Stimulated activated CD4-positive, alpha-beta T cell treated with anti-CD3 and anti-CD28 coated beads, TNF-alpha, amount 100 ng/mL, for 24 hours (primary cell): ENCODE measurements at places on chromosomes 16 and 17.
A peak's percentile ranks its signal among the peaks of the same experiment; 100 is the strongest.

GRCh38 chr17:82804442-82805191, 35.2 kb downstream of the ZNF750 start:
- DNase-seq = no peak

- DNase-seq = peak; percentile 76
Observed at GRCh38 chr16:27169511-27170071, 33.7 kb upstream of the KDM8 start.

DNA sequence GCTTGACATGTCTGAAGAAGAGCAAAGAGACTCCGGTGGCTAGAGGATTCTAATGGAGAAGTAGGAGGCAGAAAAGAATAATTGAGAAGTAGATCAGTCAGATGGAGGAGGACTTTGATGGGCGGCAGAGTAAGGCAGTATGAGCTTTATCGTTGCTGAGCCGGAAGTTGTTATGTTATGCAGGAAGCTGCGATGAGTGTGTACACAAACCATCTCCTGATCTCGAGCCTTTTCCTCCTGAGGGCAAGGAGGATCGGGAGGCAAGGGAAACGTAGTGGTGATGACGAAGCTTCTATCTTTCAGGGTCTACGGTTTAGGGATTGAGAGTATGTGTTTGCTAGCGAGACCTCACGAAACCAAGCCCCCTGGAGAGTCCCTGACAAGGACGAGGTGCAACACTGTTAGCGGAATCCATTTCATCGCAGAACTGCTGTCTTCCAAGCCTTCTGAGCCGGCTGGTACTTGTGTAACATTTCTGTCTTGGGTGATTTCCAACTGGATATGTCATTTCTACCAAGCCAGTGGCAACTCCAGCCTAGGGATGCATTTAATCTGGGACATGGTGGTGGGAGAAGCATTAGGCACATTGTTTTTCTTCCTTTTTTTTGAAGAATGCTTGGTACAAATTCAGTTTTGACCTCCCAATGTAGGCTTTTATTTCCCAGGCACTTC, 45.5 kb downstream of the RBFOX1 start:
- DNase-seq = no peak

DNA sequence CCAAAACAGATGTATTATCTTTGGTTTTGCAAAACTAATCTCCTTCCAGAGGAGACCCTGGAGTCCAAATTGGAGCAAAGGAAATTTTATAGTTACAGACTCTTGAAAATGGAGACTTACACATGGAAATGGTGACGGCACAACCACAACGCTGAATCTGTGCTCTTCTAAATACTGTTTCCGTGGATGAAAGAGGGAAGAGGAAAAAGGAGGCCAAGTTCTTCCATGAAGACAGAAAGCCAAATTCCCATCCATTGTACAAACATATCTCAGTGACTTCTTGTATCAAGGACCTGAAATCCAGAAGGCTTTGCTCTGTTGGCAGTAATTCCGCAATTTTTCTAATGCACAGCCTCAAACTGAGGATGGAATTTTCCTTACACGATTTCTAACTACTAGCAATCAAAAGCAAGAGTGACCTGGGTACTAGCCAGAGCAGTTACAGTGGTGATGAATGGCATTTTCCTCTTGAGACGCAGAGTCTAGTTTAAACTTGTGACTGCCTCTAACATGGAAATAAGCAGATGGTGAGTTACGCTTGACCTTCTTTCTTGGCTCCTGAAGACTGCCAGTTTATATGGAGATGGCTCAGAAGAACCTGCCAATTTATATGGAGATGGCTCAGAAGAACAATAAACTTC, 38.5 kb downstream of the VPS53 start:
- no peak for DNase-seq

DNA sequence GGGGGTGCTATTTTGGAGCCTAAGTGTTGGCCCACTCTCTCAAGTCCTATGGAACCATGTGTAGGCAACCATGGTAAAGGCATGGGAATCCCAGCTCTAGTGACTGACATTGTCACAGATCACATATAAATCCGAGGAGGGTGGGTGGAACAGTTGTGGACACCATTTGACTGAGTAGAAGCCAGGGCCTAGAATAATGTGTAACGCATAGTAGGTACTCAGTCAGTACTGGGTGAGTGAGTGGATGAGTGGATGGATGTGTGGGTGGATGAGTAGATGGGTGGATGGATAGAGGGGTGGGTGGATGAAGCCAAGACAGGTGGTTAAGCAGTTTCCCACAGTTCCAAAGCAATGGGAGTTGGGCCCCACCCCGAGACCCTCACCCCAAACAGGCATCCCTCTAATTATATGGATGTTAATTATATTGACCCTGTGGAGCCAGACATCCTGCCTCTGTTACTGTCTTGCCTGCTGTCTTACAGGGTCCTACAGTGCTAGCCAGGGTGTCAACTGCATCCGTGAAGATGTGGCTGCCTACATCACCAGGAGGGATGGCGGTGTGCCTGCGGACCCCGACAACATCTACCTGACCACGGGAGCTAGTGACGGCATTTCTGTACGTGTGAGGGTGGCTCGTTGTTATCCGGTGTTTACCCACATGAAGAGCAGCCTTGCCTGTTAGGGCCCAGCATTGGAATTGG, 22.3 kb downstream of the GPT2 start:
- no peak for DNase-seq

DNA sequence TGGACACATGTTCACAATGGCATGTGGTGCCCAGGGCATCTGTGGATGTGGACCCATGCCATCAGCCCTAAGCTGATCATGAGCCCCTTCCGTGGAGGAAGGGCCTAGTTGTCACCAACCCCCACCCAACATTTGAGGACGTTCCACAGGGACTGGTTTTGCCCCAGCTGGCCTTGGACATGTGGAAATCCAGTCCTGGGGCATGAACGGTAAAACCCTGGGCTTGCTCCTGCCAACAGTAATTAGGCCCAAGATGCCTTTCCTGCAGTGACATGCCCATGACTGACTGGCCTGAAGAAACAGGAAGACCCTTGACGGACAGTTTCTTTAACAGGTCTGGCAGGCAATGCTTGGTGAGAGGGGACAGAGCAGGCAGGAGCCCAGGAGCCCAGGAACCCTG, 7.7 kb downstream of the TNS4 start:
- DNase-seq = no peak

DNA sequence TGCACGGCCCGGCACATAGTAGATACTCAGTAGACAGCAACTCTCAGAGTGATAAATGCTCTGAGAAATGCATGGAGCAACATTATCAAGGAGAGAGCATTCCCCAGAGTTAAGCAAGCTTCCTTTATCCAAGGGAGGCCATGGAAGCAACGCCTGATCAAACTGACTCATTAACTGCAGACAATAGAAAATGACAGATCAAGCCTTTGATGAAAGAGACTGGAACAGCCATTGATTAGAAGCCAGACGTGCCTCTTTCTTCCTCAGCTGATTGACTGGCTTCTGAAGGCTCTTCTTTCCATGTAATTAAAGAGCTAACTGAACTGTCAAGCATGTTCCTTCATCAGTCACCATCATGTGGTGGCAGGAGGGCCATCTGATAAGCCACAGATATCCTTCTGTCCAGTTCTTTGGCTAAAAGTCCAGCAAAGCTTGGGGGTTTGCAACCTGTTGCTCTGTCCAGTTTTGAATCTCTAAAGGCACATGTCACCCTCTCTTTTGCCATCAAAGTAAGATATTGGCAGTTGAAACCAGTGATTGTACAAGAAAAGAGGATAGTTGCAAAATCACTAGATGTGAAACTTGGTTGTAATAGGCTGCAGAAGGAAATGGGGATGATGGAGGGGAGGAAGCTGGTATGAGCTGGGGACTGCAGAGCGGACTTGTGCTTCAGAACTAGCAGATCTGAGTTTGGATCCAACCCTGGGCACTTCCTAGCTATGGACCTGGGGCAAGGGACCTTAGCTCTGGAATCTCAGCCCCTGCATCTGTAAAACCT, 188.0 kb downstream of the HAPSTR1 start:
- no peak for DNase-seq

GRCh38 chr17:83198366-83199341, 119.2 kb downstream of the METRNL start:
- no peak for DNase-seq

- DNase-seq = no peak
Observed at GRCh38 chr16:78392585-78393195, 293.2 kb downstream of the WWOX start.

- no peak for DNase-seq
Observed at GRCh38 chr17:41507315-41507880, 2.0 kb upstream of the KRT13 start.

DNA sequence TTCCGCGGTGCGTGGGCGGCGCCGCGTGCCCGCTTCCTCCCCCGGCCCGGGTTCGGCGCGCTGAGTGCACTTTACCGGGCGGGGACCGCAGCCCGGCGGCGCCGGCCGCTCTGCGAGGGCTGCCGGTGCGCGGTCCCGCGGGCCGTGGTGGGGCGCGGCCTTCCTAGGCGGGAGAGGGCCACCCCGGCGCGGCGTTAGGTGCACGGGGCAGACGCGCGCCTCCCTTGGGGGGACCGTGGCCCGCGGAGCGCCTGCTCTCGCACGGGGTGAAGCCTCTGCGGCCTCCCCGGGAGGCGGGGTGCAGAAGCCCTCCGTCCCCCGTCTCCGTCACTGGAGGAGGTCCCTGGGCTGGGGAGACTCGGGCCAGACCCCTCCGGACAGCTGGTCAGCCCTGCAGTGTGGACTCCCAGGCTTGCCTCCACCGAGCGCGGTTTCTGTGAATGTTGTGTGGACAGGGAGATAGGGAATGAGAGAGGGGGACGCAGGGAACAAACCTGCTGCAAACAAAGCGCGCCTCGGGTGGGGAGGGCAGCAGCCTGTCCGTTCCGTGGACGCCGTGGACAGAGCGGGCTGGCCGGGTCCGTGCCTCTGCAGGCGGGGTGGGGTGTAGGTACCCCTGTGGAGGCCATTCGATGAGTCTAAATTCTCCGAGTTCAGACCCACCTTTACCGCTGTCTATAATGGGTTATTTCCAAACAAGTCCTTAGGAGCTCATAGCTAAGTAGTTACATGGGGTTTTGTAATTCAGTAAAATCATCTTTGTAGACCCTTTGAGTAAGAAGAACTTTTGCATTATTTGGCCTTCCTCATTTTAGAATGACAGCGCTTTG, 721 bp downstream of the TBCD start:
- DNase-seq = no peak

DNA sequence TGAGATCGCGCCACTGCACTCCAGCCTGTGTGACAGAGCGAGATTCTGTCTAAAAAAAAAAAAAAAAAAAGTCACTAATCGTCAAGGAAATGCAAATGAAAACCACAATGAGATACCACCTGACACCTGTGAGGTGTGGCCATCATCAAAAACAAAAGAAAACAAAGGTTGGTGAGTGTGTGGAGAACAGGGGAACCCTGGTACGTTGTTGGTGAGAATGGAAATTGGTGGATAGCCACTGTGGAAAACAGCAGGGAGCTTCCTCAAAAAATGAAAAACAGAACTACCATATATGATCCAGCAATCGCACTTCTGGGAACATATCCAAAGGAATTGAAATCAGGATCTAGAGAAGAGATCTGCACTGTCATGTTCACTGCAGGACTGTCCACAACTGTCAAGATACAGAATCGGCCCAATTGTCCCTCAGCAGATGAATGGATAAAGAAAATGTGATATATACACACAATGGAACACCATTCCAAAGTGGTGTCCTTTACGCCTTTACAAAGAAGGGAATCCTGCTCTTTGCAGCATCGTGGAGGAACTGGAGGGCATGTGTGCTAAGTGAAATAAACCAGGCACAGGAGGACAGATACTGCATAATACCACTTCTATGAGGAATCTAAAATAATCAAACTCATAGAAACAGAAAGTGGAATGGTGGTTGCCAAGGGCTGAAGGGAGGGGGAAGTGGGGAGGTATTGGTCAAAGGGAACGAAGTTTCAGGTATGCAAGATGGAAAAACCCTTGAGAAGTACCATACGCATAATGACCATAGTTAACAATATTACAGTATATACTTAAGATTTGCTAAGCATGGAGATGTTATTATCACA, 63.5 kb upstream of the PLCG2 start:
- DNase-seq = no peak

DNA sequence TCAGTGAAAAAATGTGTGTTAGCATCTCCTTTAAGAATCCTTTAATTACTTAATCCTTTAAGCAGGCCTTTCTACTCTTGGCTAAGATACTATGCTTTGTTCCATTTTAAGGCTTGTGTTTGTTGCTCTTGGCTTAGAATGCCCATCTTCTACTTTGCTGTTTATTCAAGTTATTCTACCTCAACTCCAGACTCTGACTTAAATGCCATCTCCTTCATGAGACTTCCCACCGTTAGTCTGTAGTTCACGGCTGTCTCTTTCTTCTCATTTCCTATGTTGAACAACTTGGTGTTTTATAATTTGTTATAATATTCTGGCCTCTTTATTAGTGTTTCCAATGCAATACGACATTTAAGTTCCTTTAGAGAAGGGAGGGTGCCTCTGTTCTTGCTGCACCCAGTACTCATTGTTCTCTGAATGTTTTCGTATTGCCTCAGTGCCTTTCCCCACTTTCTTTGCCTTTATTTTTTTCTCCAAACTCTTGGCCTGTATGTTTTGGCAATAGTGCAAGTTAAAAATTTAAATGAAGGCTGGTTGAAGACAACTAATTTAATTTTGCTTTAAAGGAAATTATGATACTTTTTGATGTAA, 6.1 kb upstream of the KRT10 start:
- DNase-seq = no peak

DNA sequence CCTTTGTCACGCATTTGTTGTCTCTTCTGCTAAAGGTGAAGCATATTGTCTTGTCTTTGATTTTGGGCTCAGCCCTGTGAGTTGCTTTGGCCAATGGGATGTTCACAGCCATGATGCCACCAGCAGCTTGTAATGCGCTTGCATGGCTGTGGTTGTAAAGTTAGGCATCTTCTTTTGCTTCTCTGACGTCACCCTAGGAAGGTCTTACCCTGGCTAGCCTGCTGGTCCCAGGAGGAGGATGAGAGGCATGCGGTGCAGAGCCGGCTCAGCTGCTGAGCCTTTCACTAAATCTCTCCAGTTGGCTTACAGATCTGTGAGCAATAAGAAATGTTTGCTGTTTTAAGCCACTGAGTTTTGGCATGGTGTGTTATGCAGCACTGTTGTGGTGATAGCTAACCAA, 40.8 kb downstream of the IRX6 start:
- DNase-seq = no peak

- no peak for DNase-seq
Observed at GRCh38 chr16:13883276-13883675, 36.7 kb upstream of the ERCC4 start.

- DNase-seq = no peak
Observed at GRCh38 chr17:16287563-16288027, 65.7 kb downstream of the CENPV start.

DNA sequence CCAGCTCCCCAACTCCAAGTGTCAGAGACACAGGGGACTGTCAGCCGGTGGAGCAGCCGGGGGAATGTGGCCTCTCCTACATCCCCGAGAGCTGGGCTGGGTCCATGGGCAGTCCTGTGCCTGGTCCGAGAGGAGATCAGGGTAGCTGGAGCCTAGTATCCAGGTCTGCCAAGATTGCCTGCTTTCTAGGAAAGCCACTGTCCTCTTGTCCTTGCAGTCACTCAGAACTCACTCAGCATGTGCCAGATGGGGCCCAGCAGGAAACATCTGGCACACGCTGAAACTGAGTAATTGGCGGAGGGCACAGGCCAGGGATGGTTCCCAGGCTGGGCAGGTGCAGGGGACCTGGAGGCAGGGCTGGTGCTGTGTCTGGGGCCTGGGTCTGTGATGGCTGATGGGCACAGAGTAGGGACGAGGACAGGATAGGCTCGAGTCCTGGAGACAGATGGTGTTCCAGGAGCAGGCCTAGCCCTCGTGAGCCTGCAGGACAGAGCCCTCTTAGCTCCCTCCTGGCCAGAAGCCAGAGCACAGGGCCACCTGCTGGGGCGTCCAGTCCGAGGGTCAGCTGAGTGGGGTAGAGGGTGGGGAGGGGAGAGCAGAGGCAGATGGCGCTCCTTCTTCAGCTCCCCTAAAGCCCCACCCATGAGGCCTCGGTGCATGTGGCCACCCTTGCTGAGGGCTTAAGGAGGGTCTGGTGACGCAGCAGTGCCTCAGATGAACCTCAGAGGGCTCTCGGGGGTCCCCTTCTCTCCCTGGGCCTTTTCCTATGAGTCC, 31.1 kb downstream of the ADCY7 start:
- DNase-seq = no peak
